ENCODE measurements at places on chromosomes 11 and 22.

DNA sequence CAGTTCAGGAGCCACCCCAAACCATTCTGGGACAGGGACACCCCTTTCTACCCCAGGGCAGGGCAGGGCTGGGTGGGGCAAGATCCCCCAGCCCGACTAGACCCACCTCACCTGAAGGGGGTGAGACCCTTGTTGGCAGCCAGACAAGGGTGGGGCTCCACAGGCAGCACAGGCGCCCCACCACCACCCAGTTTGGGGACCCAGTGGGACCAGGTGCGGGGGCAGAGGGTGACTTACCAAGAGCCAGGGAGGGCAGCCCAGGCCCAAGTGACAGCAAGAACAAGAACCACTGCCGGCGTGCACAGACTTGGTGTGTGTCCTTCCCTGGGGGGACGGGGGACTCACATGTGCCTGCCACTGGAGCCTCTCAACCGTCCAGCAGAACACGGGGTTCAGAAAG, 2.2 kb downstream of the ADM2 start:
- DNase-seq, result no peak

DNA sequence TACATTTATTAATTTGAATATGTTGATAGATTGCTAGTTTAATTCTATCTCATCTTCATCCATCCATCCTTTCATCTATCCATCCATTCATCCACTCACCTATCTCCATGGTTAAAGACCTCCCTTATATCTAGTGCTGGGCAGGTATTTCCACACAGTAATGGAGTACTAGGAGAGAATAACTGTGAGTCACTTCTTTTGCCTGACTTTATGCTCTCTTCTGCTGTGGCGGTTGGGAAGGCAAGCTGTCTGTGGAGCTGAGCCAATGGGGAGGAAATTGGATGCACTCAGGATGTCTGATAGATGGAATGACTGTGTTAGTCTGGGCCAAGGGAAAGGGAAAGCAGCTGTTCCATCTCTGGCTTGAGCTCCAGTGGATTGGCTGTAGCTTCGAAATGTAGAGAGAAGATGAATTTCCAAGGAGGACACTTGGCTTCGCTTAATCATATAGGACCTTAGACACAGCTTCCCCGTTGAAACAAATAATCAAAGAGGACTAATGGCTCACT, 60.3 kb downstream of the NELL1 start:
- no peak for DNase-seq

- no peak for DNase-seq
These were observed 9.1 kb upstream of the TUBA8 start for GRCh38 chr22:18101536-18101935.

DNA sequence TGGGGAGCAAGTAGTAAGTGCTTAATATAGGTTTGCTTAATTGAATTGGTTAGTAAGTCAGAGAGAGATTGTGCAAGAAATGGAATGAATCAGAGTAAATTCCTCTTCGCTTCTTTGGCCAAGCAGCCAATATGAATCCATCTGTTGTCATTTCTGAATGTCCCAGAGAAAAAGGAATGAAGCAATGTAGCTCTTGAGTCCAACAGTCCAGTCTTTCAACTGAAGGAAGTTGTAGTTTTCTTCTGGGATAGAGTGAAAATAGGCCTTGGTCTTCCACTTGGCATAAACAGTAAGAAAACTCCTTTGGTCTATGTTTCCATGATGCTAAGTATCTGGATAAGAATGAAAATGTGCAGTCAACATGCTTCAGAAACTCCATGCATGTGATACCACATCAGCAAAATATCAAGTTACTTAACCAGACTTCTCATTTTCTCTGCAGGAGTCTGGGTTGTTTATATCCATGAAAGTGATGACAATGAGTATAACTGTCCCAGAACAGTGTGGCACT, 1.8 kb upstream of the FIBIN start:
- no peak for DNase-seq

- no peak for DNase-seq
These were observed 8.6 kb upstream of the OR51G1 start for GRCh38 chr11:4932751-4933150.

Measured in activated naive CD4-positive, alpha-beta T cell (primary cell).